ENCODE measurements at places on chromosomes 5 and 9. TPM values are rescaled to one million over a fixed set of nuclear protein-coding genes. Genes with fewer than 3 reads are reported as not detected.

ESM1 gene
- not detected for total RNA-seq

GRCh38 chr9:19895006-19895405, 106.2 kb upstream of the SLC24A2 start:
- no peak for DNase-seq

- DNase-seq, result no peak
Measured at GRCh38 chr5:160537940-160538339, 116.3 kb downstream of the PTTG1 start.

GRCh38 chr5:33944543-33945132, 8.5 kb downstream of the RXFP3 start:
- DNase-seq, result no peak

DNA sequence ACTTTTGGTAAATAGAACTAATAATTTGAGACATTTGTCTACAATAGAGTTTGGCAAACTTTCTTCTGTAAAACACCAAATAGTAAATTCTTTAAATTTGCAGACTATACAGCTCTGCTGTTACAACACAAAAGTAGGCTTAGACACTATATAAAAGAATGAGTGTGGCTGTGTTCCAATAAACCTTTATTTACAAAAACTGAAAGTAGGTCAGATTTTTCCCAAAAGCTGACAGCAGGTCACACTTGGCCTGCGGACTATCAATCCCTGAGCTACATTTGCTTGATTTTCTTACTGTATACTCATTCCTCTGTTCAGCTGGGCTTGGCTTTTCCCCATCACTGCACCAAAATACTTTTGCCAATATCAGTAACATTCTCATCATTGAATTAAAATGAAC, 189.4 kb downstream of the COMMD10 start:
- DNase-seq, result no peak

ANKRD55 gene
- total RNA-seq, result 10.3 TPM

SH2D3C gene
- total RNA-seq, result 67.9 TPM

All from activated CD4-positive, alpha-beta T cell treated with anti-CD3 and anti-CD28 coated beads, Interleukin-2, amount 10 ng/mL, durations not matched to agents 7 days and 5 days (primary cell).